Head of caudate nucleus (tissue), 42 donors: ENCODE measurements at places on chromosomes 4 and X.

- DNase-seq = no peak
Measured at GRCh38 chrX:10242026-10242425, 85.3 kb downstream of the CLCN4 start.

GRCh38 chrX:120840827-120841226 lies 34.8 kb downstream of the CT47B1 start:
- no peak for DNase-seq

DNA sequence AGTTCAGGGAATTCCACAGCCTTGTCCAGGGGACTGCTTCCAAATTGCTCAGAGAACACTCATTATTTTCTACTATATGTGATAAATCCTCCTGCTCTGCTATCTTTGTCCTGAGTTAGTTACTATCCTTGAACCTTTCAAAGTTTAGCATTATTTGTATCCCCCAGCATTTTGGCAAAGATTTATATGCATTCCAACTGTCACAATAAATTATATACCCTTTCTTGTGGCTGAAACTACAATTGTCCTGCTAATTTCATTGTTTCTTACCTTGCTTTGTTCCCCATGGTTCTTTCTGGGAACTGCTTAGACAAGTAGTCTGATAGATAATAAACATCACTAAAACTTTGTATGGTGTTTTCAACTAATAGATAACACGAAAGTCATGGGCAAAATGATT lies 40.5 kb downstream of the TECRL start:
- no peak for DNase-seq

- DNase-seq = no peak
Measured at GRCh38 chrX:136130931-136131833, 16.2 kb upstream of the FHL1 start.

DNA sequence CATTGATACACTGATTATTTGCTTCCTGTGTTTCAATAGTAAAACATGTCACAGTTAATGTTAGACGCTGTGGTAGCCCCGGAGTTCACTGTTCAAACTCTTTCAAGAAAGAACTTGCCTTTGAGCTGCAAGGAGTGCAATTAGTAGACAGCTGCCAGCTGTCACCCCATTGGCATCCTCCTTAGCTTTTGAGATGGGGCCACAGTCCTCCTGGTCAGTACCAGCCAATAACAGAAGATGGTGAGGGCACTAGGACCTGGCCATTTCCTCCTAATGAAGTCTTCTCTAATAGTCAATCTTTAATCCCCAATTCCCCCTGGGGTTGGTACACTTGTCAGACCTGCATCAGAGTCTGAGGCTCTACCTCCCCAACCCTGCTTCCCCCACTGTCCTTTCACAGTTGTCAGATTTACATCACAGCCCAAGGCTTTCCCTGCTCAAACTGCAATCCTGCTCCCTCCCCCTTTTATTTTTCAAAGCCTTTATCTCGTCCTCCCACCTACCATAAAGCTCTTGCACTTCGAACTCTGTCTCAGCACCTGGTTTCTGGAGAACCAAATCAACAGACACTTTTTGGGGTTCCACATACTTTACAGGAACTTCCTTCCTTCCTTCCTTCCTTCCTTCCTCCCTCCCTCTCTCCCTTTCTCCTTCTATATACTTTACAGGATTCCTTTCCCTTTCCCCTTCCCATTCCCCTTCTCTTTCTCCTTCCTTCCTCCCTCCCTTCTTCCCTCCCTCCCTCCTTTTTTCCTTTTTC lies 182.0 kb downstream of the RASL11B start:
- no peak for DNase-seq

DNA sequence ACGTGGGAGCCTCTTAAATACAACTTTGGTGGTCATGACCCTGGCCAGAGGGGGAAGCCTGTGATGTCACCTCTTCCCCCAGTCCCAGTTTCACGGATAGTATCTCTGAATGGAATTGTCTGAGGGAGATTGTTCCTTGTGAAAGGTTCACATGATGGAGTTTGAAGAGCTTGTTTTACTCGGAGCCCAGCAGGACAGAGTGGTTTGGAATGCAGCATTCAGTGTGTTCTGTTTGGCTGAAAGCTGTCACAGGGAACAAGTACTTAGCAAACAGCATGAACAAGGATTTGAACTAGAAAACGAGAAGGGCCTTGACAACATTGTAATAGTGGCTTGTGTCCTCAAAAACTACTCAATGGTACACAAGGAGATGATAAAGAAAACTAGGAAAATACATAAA lies 133.9 kb upstream of the CXorf66 start:
- DNase-seq = no peak

- no peak for DNase-seq
Measured at GRCh38 chr4:3355266-3355748, 62.5 kb downstream of the RGS12 start.

GRCh38 chrX:30943984-30944383 lies 54.9 kb upstream of the TAB3 start:
- DNase-seq = no peak

DNA sequence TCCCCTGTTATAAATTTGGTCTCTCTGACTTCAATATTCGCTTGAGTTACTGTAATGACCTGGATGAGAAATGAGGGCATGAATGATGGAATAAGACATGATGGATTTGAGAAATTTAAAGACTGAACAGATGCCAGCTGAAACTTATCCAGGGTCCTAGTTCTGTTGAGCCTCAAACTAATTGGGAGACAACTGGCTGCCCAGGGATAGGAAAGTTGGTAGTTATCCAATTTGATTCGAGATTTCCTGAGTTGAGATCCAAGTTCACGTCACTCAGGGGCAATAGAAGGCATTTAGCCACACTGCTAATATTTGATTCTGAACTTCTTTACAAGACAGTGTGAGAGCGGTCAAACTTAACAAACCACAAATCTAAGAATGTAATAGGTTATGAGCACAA lies 159.0 kb upstream of the CXCL13 start:
- DNase-seq = no peak

- no peak for DNase-seq
Measured at GRCh38 chr4:140802591-140802990, 46.4 kb upstream of the TBC1D9 start.

- no peak for DNase-seq
Measured at GRCh38 chrX:25143596-25143995, 127.8 kb upstream of the ARX start.

DNA sequence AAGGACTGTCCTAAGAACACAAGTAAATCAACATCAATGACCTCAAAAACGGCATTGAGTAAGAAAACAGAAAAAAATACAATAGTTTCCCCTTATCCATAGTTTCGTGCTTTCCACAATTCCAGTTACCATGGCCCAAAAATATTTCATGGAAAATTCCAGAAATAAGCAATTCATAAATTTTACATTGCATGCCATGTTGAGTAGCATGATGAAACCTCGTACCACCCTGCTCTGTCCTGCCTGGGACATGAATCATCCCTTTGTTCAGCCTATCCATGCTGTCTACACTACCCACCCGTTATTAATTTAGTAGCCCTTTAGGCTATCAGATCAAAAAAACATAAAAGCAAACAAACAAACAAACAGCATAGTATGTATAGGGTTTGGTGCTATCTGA lies 51.1 kb downstream of the KLF3 start:
- DNase-seq = no peak

DNA sequence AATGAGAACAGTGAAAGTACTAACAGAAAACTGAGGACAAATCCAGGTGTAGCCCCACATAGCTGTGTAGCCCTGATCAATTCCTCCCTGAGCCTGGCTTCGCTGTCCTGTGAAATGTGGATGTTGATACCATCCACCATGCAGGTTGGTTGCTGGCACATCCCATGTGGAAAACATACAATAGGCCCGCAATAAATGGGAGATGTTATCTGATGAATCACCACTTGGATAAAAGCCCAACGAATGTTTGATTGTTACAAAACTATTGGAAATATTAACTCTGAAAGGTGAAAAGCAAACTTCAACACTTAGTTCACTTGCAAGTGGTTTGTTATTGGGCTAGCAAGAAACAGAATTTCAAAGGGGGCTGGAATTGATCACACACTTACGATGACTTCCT lies 186.3 kb upstream of the FTHL17 start:
- DNase-seq = no peak

GRCh38 chr4:83223781-83224180 lies 60.8 kb downstream of the COQ2 start:
- no peak for DNase-seq

GRCh38 chr4:186501554-186501953 lies 53.8 kb downstream of the MTNR1A start:
- DNase-seq = no peak

DNA sequence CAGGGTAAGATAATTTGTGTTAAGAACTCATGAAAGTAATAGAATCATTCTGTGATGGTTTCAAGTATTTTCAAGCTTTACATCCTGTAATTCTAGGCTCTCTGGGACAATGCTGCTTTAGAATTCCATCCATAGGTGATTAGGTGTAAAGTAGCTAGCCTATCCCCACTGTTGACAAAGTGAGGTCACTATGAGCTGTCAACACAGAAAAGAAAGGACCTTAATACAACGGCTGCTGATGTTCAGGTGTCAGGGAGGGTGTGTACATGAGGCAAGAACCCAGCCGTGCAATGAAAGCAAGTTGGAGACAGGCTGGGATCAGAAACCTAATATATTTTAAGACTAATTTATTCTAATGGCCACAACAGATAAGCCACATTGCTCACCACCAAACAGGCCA lies 36.8 kb upstream of the SH3RF1 start:
- DNase-seq = no peak

- no peak for DNase-seq
Measured at GRCh38 chrX:46180258-46180687, 364.9 kb downstream of the ZNF674 start.

GRCh38 chr4:95367824-95368223 lies 180.9 kb downstream of the UNC5C start:
- DNase-seq = no peak

GRCh38 chr4:33116871-33117270 lies 2396.7 kb downstream of the PCDH7 start:
- no peak for DNase-seq

- DNase-seq = no peak
Measured at GRCh38 chr4:101074326-101074725, 273.0 kb downstream of the PPP3CA start.

- no peak for DNase-seq
Measured at GRCh38 chr4:94068753-94069719, 138.6 kb upstream of the SMARCAD1 start.

DNA sequence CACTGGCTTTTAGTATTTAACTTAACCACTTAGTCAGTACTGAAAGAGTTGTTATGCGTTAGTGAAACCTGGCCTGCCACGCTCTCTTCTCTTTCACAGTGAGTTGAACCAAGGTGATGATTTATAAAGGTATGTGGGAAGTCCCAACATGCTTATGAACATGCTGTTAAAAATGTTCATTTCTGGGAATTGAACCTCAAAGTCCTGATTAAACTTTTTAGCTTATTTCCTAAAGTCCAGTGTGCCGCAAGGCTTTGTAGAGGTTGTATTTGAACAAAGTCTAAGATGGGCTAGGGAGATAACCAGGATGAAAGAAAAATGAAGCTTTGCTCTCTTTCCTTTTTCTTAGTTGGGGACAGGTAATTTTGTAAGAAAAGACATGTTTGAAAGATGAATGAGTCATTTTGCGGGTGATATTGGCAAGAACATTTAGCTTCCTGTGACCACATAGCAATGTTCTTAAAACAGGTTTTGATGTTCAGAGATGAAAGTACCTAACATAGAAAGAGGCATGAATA lies 270.3 kb downstream of the DTHD1 start:
- DNase-seq = no peak

DNA sequence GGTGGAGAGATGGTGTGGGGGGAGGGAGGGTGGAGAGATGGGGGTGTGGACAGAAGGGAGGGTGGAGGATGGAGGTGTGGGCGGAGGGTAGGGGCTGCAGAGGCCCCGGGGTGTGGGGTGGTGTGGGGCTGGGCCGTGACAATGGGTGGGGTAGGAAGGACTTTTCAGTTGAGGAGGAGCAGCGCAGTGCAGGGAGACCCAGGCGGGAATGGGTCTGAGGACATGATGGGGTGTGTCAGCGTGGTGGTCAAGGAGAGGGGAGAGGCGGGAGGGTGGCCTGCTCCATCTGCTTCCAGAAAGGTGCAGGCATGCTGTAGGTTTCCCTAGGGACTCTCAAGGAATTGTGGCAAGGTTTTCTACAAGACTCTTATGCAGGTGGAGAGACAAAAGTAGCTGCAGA lies 48.9 kb downstream of the RGS12 start:
- DNase-seq = no peak

GRCh38 chrX:11678158-11678557 lies 12.4 kb upstream of the ARHGAP6 start:
- DNase-seq = no peak

GRCh38 chrX:114065577-114066223 lies 518.2 kb upstream of the HTR2C start:
- DNase-seq = no peak

DNA sequence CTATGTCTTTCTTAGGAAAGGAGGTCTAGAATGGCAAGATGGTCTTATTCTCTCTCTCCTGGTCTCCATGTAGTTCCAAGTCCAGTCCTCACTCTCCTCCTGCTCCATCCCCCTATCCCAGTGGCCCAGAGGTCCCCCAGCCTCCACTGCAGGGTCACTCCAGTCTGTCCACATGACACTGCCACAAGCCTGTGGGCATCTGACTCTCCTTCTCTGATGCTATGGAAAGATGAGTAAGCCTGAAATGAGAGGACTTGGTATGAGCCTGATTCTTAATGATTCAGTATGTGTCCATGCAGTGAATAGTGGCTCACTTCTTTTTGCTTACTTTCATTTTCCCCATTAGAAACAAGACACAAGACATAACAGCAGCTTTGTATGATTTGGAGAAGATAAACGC lies 516.8 kb upstream of the ADGRL3 start:
- DNase-seq = no peak

GRCh38 chr4:15648600-15648999 lies 6.6 kb downstream of the FBXL5 start:
- DNase-seq = no peak

DNA sequence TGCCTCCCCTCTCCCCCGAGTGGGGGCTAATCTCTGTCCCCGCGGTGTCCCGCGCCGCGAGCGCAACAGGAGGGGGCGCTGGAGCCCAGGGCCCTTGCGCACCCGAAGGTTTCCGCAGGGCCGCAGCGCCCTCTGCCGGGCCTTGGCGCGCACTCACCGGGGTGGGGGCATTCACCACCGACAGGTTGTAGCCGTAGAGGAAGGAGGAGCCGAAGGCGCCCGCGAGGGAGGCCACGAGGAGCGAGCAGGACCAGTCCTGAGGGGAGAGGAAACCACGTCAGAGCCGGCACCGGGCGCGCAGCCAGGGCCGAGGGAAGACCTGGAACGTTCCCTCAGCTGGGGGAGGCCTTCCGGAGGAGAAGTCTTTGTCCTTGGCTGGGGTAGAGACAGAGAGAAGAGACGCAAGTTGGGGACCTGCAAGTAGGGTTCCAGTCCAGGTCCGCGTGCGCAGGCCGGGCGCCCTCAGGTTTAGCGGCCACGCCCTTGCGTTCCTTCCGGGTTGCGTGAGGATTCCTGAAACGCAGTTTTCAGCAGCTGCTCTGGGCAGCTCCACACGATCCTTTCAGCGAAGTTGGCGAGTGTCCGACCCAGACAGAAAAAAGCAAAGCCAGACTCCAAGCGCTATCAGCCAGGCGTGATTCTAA lies 2.4 kb downstream of the SLC2A9 start:
- DNase-seq = peak; percentile 82

GRCh38 chrX:68284281-68284904 lies 148.9 kb downstream of the OPHN1 start:
- no peak for DNase-seq

- DNase-seq = no peak
Measured at GRCh38 chrX:46805270-46805669, 31.6 kb upstream of the RP2 start.
